Astrocyte of the hippocampus (primary cell): ENCODE measurements at places on chromosomes 5 and 9.

- peak; percentile 26 for DNase-seq
Observed at GRCh38 chr9:79263628-79264027, 308.1 kb upstream of the TLE4 start.

DNA sequence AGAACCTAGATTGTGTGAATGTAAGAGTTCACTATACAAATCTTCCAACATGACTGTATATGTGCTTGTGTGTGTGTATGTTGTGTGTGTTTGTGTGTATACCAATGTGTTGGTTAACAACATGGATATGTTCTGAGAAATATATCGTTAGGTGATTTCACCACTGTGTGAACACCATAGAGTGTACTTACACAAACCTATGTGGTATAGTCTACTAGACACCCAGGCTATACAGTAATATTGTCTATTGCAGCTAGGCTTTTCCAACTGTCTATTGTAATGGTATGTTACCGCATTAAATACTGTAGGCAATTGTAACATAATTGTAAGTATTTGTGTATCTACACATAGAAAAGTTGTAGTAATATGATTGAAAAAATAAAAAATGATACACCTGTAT is 959.2 kb upstream of the SEMA6A start:
- no peak for DNase-seq

GRCh38 chr9:122949696-122950095 is 8.9 kb downstream of the RABGAP1 start:
- DNase-seq = peak; percentile 7

DNA sequence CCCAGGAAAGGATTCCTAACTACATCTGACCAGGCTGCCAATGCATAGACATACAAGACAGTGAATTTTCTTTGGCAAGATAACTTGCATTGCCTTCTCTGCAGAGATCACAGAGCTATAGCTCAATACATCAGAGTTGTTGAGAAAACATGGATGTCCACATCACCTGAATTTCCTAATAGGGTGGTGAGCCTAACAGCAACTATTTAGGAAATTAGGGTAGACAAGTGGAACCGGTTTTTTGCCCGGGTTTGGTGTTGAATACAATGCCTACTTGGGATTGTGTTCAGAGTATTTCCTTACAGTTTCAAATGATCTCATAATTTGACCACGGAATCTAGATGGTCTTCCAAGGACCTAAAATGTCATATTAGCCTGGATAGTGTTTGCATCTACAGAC is 262.7 kb downstream of the KIF4B start:
- no peak for DNase-seq

GRCh38 chr9:111316796-111317195 is 13.2 kb downstream of the OR2K2 start:
- no peak for DNase-seq
